ENCODE measurements at places on chromosomes 1 and 21.
A peak's percentile ranks its signal among the peaks of the same experiment; 100 is the strongest.

- DNase-seq = no peak
These were observed 2.9 kb downstream of the LMO4 start for GRCh38 chr1:87331365-87332241.

DNA sequence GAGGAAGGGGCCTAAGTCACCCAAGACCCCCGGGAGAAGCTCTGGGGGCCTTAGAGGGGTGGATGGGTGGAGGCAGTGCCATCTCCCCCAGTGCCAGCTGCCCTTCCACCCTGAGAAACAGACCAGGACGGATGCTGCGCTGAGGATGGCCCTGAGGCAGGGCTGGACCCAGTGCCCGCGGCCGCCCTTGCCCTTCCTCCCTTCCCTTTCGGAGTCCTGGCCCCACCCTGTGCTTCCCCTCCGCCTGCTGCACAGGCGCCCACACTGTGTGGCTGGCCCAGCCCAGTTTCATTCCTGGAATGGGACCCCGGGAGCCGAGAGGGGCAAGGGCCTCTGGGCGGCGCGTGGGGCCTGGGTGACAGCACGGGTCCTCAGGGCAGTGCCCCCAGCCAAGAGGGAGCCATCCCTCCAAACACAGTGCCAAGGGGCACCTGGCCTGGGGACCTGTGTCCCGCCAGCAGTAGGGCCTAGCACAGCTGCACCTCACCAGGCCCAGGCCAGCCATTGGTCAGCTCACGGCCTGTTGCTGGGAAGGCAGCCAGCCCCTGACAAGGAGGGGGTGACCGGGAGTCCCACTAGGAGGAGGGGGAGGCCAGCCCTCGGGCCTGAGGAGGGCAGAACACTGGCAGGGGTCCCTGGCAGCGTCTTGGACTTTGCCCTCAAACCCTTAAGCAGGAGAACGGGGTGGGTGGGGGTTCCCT lies 13.4 kb upstream of the SKI start:
- DNase-seq = no peak

- no peak for DNase-seq
These were observed 32.4 kb downstream of the EIF2D start for GRCh38 chr1:206579747-206580437.

GRCh38 chr1:93728480-93729131 lies 47.0 kb upstream of the BCAR3 start:
- DNase-seq = no peak

- DNase-seq = no peak
These were observed 238.7 kb downstream of the MATN1 start for GRCh38 chr1:30484668-30485067.

DNA sequence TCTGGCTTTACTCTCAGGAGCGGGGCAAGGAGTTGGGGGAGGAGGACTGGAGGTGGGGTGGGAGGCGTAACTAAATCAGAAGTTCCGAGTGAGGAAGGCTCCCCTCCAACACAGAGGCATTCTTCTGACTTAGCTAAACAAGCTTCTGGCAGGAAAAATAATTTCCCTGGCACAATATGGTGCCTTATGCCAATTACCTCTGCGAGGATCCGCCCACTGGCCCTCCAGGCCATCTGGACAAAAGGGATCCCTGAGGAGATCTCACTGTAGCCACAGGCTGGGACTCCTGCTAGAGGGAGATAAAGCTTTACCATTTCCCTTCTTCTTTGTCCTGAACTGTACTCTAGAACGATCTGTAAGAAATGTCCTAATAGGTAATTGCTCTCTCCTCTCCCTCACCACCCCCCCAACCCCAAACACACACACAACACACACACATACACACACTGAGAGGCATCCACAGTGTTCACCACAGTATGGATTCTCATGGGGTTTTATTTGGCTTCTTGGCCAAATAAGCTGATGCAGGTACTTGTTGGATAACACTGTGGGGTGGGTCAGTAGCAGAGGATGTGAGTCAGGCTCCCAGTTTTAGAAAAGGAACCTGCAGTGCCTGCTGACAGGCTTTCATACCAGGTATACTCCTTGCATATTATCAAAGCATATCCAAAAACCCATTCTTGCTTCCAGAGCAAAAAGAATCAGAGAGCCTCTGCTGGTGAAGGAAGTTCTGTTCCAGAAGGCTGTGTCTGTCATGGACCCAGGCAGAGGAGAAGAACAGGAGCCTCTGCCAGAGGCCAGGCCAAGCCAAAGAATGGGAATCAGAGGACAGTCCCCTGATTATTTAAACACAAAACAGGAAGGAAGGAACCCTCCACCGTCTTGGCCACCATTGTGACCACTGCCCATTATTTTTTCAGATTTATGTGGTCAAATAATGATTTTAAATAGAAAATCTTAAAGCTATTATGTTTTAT lies 169.1 kb downstream of the C1orf21 start:
- no peak for DNase-seq

DNA sequence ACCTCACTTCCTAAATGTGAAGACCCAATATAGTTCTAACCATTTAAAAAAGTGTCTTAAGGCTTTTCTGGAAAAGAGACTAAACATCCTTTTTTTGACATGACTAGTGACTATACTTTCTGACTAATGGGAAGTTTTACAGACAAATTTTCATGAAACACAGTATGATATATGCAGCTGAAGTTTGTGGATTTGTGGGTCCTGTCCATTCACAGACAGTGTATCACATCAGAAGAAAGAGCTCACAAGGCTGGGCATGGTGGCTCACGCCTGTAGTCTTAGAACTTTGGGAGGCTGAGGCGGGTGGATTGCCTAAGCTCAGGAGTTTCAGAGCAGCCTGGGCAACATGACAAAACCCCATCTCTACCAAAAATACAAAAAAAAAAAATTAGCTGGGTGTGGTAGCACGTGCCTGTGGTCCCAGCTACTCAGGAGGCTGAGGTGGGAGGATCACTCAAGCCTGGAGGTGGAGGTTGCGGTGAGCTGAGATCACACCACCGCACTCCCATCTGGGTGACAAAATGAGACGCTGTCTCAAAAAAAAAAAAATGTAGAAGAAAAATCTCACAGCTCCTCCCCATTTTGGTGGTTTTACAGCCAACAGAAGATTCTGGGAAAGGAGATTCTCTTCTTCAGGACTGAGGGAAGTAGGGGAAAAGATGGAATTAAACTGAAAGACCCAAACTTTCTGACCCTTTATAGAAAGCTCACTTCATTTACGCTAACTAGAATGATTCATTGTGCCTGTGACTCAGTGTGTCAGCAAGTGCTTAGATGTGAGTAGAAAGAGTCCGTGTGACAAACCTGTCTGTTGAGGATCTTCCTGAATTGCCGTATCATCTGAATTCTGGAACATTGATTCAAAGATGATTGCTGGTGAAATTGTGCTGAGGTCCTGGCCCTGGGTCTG lies 15.2 kb upstream of the YRDC start:
- DNase-seq = no peak

DNA sequence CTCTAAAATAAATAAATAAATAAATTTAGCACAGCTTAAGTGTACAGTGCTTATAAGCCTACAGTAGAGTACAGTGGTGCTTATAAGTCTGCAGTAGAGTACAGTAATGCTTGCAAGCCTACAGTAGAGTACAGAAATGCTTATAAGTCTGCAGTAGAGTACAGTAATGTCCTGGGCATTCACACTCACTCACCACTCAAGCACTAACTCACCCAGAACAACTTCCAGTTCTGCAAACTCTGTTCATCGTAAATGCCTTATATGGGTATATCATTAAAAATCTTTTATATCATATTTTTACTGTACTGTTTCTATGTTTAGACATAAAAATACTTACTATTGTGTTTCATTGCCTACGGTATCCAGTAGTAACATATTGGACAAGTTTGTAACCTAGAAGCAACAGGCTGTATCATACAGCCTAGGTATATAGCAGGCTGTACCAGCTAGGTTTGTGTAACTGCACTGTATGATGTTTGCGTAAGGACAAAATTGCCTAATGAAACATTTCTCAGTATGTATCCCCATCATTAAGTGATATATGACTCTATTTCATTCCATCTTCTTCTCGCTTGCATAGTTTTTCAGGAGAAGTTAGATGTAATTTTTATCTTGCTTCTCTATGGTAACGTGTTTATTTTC lies 14.0 kb upstream of the S100B start:
- DNase-seq = no peak

- no peak for DNase-seq
These were observed 1334.5 kb upstream of the ADGRL4 start for GRCh38 chr1:80341021-80341420.

- DNase-seq = no peak
These were observed 223.9 kb downstream of the CAMTA1 start for GRCh38 chr1:7008975-7009740.

DNA sequence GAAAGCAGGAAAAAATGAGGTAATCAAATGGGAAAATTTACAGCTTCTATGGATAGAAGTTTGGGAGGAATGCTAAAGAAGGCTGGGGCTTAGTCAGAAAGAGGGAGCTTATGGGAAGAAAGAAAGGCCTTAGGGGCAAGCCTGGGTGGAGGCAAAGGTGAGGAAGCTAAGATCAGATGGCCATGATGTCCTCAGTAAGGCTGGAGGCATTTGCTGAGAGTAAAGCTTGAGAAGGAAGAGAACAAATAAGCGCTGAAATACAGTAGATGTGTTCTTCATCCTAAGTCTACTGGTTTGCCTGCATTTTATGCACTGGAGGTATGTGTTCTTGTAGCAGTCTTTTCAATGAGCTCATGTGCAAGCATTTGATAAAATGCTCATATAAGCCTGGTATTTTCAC lies 355.4 kb downstream of the BRINP2 start:
- no peak for DNase-seq

DNA sequence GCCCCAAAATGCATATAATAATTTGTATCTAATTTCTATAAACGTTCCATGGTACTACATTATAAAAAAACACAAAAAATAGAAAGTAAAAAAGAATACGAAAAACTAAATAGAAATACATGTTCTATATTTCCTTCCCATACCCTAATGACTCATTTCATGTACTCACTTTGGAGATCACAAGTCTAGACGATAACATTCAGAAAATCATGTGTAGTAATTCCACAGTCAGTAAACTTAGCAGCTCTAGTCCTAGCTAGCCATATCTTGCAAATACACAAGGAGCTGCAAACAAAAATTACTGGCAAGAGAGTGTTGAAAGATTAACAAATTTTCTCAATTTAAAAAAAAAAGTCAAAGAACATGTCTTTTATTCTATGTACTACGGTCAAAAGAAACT lies 1.4 kb downstream of the GOLPH3L start:
- no peak for DNase-seq

DNA sequence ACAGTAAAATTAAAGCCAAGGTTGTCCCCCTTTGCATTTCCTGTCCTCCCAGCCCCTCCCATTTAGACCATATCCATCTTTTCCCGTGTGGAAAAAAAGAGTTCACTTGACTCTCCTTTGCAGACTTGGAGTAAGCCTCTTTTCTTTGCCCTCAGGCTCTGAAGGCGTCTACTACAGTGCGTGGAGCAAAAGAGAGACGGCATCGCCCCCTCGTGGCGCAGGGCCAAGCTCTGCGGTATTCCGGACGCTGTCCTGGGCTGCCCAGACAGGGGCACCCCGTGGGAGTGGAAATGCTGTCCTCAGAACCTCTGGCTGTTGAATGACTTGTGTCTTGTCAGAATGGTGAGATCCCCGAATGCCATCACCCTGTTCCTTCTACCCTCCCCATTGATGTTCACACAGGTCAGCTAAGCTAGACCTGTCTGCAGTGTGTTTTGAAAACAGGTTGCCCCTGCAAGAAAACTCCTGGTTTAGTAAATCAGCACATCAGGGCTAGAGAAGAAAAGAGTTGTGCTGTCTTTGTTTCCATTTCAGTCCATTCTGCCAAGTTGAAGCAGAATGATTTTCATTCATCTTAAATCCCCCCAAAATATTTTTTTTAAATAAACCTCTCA lies 12.3 kb upstream of the GJA8 start:
- DNase-seq = peak; percentile 17

DNA sequence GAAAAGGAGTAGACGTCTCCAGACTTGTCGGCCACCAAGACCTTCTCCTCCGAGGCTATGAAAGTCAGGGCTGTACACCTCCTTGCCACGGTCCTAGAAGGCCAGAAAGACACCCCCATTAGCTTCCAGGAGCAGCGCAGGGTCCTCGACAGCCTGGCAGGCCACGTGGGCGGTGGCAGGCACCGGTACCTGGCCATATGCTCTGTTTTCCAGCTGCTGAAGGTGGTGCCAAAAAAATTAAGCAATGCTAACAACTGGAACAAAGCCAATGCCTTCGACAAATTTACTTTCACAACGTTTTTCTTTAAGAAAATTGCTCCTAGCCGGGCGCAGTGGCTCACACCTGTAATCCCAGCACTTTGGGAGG lies 15.9 kb downstream of the WDR4 start:
- no peak for DNase-seq

GRCh38 chr21:35940074-35940927 lies 120.0 kb downstream of the SETD4 start:
- peak; percentile 88 for DNase-seq

GRCh38 chr1:234962340-234962989 lies 166.2 kb downstream of the TOMM20 start:
- DNase-seq = peak; percentile 70

GRCh38 chr1:171472183-171472647 lies 13.1 kb upstream of the PRRC2C start:
- no peak for DNase-seq

DNA sequence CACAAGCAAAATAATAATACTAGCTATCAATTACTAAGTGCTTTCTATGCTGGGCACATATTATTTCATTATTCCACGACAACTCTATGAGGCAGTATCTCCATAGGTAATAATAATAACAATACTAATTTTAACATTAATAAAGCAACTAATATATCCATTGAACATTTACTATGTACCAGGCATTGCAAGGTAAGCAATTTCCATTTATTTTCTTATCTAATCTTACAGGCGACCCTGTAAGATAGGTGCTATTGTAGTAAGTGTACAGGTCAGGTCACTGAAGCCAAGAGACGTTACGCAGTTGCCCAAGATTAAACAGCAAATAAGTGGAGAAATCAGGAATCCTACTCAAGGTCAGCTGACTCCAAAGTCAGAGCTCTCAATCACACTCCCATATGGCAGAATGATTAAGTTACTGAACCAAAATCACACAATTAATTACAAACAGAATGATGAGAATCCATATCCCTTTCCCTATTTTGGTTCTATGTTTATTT lies 198.4 kb downstream of the SLC45A1 start:
- no peak for DNase-seq

- DNase-seq = no peak
These were observed 3.1 kb downstream of the TMEM234 start for GRCh38 chr1:32219022-32219421.

DNA sequence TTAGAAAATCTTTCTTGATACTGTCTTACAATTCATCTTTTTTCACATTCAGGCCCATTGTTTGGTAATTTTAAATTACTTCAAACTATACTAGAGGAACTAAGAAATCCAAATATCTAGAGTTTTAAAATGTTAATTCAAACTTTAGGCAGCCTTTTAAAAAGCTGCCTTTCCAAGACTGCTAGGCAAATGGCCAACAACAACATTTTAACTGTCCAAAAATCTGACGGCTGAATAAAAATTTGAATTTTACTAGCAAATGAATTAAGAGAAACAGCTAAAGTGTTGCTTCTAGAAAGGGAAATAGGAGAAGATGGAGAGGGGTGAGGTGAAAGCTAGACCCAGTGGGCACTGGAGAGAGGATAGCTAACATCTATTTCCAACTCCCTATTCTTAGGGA lies 17.2 kb downstream of the DPYD start:
- no peak for DNase-seq

Measured in NCI-H2107 (cell line).